ENCODE measurements at places on chromosomes 11 and 22. TPM values are rescaled to one million over a fixed set of nuclear protein-coding genes. Genes with fewer than 3 reads are reported as not detected.
A peak's percentile ranks its signal among the peaks of the same experiment; 100 is the strongest.

- no peak for DNase-seq
- H3K4me3 ChIP-seq: no peak overlapping the region
- H3K27me3 ChIP-seq: no peaks in the 10 kb centered on the region
- H3K36me3 ChIP-seq: peaks cover 38% of the 10 kb centered on the region
- no peaks in the 10 kb centered on the region for H3K4me1 ChIP-seq
Observed at GRCh38 chr11:71438650-71439049, 9.5 kb downstream of the DHCR7 start.

DNA sequence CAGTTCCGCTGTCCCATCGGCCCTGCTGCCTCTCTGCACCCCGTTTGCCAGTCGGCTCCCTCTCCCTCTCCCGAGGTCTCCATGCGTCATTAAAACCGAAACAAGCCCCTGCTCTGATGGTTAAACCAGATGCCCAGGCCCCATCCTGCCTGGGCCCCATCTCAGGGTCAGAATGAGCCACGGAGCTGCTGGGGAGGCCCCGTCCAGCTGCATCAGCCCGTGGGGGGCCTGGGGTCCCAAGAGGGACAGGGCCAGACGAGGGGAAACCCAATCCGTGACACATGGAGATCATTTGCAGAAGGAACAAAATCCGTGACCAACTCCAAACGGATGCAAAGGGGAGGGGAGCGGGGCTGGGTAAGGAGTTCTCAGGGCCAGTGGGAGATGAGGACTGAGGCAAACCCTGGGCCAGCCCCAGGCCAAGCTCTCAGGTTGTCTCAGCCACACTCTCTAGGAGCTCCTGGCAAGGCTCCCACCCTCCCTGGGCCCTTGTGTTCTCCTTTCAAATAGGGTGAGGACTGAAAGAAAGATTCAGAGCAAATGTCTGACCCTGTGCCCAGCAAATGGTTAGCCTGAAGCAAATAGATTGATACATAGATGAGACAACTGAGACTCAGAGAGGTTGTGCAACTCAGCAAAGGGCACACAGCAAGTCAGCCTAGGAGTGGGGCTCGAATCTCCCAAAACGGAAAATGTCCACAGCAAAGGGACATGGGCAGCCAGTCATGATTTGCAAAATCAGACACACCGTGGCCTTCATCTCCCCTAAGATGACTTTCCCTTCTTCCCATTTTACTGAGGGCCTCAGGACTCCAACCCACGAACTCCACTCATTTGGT is 162.1 kb downstream of the MN1 start:
- no peak overlapping the region for H3K27ac ChIP-seq
- H3K27me3 ChIP-seq: peaks cover 22% of the 10 kb centered on the region
- peaks cover 6% of the 10 kb centered on the region for H3K4me1 ChIP-seq
- H3K36me3 ChIP-seq: no peaks in the 10 kb centered on the region
- DNase-seq: no peak

- H3K36me3 ChIP-seq: peaks cover 21% of the 10 kb centered on the region
- peak overlapping the region; percentile 94 for H3K27ac ChIP-seq
- no peaks in the 10 kb centered on the region for H3K27me3 ChIP-seq
- H3K4me3 ChIP-seq: no peak overlapping the region
- H3K4me1 ChIP-seq: peaks cover 50% of the 10 kb centered on the region
- no peak for DNase-seq
Observed at GRCh38 chr22:28950617-28951411, 67.4 kb downstream of the ZNRF3 start.

DNA sequence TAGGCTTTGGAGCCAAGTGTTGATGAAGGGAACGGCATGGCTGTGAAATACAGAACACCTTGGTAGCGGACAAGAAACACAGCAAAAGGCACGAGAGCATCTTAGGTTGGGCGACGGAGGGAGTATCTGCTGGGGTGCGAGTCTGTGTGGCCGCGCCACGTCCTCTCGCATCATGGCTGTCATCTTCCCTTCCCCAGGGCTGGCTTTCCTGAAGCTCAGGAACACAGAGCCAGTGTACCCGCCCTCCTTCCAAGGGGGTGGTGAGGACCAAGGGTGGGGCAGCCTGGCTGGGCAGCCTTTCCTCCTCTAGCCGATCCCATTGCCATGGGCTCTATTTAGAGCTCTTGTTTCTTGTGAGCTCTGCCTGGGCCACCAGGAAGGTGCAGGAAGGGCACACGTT is 154.4 kb downstream of the FEZ1 start:
- no peak overlapping the region for H3K27ac ChIP-seq
- peaks cover 4% of the 10 kb centered on the region for H3K27me3 ChIP-seq
- no peak overlapping the region for H3K4me3 ChIP-seq
- no peak for DNase-seq
- peaks cover 66% of the 10 kb centered on the region for H3K4me1 ChIP-seq

- H3K36me3 ChIP-seq: no peaks in the 10 kb centered on the region
- H3K4me1 ChIP-seq: no peaks in the 10 kb centered on the region
- no peak for DNase-seq
- H3K27ac ChIP-seq: no peak overlapping the region
Observed at GRCh38 chr11:6757373-6757967, 14.3 kb downstream of the OR2AG2 start.

GRCh38 chr22:36374603-36375024 is 13.2 kb downstream of the MYH9 start:
- H3K27ac ChIP-seq: peak overlapping the region; percentile 80
- peaks cover 48% of the 10 kb centered on the region for H3K4me1 ChIP-seq
- peaks cover 12% of the 10 kb centered on the region for H3K36me3 ChIP-seq
- no peak overlapping the region for H3K4me3 ChIP-seq
- DNase-seq: no peak
- H3K27me3 ChIP-seq: no peaks in the 10 kb centered on the region

DNA sequence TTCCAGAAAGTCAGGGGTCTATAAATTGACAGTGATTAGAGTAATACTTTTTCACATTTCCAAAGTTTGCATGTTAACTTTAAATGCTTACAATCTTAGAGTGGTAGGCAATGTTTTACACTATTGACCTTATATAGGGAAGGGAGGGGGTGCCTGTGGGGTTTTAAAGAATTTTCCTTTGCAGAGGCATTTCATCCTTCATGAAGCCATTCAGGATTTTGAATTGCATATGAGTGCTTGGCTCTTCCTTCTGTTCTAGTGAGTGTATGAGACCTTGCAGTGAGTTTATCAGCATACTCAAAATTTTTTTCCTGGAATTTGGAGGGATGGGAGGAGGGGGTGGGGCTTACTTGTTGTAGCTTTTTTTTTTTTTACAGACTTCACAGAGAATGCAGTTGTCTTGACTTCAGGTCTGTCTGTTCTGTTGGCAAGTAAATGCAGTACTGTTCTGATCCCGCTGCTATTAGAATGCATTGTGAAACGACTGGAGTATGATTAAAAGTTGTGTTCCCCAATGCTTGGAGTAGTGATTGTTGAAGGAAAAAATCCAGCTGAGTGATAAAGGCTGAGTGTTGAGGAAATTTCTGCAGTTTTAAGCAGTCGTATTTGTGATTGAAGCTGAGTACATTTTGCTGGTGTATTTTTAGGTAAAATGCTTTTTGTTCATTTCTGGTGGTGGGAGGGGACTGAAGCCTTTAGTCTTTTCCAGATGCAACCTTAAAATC is 5.3 kb downstream of the MALAT1 start:
- H3K27ac ChIP-seq: peak overlapping the region; percentile 92
- H3K4me1 ChIP-seq: peaks cover 38% of the 10 kb centered on the region
- H3K27me3 ChIP-seq: no peaks in the 10 kb centered on the region
- DNase-seq: no peak
- no peak overlapping the region for H3K4me3 ChIP-seq

GRCh38 chr11:134794192-134794591 is 382.1 kb upstream of the B3GAT1 start:
- H3K36me3 ChIP-seq: no peaks in the 10 kb centered on the region
- no peak for DNase-seq
- peaks cover 28% of the 10 kb centered on the region for H3K4me1 ChIP-seq
- H3K27me3 ChIP-seq: no peaks in the 10 kb centered on the region
- no peak overlapping the region for H3K4me3 ChIP-seq

GRCh38 chr11:72591785-72592502 is 82.3 kb downstream of the PDE2A start:
- peaks cover 7% of the 10 kb centered on the region for H3K4me1 ChIP-seq
- DNase-seq: no peak
- H3K4me3 ChIP-seq: no peak overlapping the region
- peaks cover 92% of the 10 kb centered on the region for H3K27me3 ChIP-seq
- no peaks in the 10 kb centered on the region for H3K36me3 ChIP-seq
- H3K27ac ChIP-seq: no peak overlapping the region

DNA sequence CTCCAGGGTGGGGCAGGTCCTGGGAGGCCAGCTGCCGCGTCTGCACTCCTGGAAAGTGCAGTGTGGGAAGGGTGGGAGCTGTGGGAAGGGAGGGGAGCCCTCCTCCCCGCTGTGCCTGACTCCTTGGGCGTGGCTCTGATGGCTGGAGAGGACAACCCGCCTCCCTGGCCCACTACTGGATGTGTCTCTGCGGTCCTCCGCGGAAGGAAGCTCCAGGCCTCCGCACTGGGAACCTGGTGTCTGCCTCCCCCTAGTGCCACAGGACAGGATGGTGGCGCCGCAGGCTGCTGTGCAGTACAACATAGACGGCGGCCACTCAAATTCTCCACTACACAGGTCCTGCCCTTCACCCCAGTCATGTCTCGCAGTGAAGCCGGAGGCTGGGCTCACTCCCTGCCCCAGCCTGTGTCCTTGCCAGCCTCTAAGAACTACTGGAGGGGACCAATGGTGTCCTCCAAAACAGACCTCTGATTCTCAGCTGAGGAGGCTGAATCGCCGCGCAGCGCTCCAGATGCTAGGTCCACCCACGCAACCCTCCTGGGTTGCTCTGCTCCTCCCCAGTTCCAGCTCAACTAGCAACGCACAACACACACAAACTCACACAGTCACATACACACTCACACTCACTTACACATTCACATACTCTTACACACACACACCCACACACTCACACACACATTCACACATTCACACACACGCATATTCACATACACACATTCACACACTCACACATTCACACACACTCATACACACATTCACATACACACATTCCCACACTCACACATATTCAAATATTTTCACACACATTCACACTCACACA is 12.4 kb upstream of the DSCAML1 start:
- no peak for DNase-seq
- no peak overlapping the region for H3K27ac ChIP-seq
- peaks cover 40% of the 10 kb centered on the region for H3K4me1 ChIP-seq
- no peak overlapping the region for H3K4me3 ChIP-seq
- H3K27me3 ChIP-seq: peaks cover 79% of the 10 kb centered on the region

DNA sequence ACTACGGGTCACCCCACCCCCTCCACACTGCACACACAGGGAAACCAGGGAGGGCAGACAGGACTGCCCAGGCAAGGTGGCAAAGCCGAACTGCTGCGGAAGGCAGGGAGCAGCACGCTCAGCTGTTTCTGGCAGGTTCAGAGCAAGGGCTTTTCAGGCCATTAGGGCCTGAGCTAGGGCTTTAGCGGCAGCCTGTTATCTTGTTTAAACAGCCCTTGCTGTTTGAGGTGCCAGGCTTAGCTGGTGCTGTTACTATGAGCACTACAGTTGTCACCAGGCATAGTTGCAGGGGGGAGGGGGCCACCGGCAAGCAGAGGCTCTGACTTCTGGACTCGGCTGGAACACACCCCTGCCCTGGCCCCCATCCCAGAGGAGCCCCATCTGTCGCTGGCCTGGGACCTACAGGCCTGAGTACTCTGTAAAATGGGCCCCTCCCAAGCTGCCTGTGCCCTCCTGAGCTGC is 34.9 kb downstream of the RSPH14 start:
- peaks cover 5% of the 10 kb centered on the region for H3K4me1 ChIP-seq
- H3K27ac ChIP-seq: no peak overlapping the region
- no peaks in the 10 kb centered on the region for H3K36me3 ChIP-seq
- no peak overlapping the region for H3K4me3 ChIP-seq
- H3K27me3 ChIP-seq: no peaks in the 10 kb centered on the region
- no peak for DNase-seq

GRCh38 chr22:49587421-49587820 is 240.3 kb downstream of the BRD1 start:
- H3K4me3 ChIP-seq: no peak overlapping the region
- no peak for DNase-seq
- H3K4me1 ChIP-seq: no peaks in the 10 kb centered on the region
- H3K36me3 ChIP-seq: no peaks in the 10 kb centered on the region

- H3K4me1 ChIP-seq: peaks cover 61% of the 10 kb centered on the region
- no peak for DNase-seq
- H3K4me3 ChIP-seq: no peak overlapping the region
Observed at GRCh38 chr11:95255251-95256145, 24.5 kb upstream of the SESN3 start.

GRCh38 chr11:40434926-40435325 is 1024.5 kb downstream of the LRRC4C start:
- no peaks in the 10 kb centered on the region for H3K36me3 ChIP-seq
- no peak for DNase-seq
- peaks cover 4% of the 10 kb centered on the region for H3K4me1 ChIP-seq
- H3K27ac ChIP-seq: no peak overlapping the region

DNA sequence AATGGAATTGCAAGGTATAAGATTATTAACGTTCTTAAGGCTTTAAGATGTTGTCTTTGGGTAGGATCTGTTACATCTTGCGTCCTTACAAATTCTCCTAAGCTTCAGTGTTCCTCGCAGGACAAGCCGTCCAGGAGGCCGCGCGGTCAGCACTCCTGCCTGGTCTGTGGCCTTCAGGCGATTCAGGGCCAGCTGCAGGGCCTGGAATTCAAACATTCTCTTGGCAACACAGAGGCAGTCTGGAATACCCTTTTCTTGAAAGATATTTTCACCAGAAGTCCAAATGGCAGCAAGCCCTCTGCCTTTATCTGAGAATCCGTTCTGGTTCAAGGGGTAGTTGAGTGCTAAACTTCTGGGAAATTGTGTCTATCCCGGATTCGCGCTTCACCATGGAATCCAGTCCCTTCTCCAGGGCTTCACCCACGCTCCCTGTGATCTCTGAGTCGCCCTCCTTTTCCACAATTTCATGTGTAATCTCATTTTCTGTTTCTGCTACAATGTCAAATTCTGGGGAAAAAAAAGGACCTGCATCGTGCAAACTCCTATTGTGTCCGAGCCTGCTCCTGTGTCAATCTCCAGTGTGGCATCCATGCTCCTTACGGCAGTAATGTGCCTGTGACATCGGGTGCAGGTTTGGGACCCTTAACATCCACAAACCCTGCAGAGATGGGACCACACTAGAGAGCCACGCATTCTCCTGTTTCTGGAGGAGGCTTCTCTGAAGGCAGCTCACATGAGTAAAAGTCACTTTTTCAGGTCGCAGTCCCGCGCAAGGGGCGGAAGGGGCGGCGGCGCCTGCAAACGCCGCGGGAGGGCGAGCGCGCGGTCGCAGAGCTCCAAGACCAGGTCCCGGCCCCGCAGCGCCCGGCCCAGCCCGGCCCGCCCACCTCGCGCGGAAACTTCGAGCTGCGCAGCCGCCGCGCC is 25.4 kb upstream of the SORL1 start:
- H3K4me1 ChIP-seq: peaks cover 10% of the 10 kb centered on the region
- H3K4me3 ChIP-seq: peak overlapping the region; percentile 56
- peak; percentile 23 for DNase-seq

GRCh38 chr11:35494957-35495490 is 30.4 kb downstream of the PAMR1 start:
- no peak for DNase-seq
- peaks cover 3% of the 10 kb centered on the region for H3K36me3 ChIP-seq
- H3K4me1 ChIP-seq: peaks cover 12% of the 10 kb centered on the region
- H3K4me3 ChIP-seq: no peak overlapping the region

GRCh38 chr11:10272132-10272531 is 21.9 kb downstream of the SBF2 start:
- DNase-seq: no peak
- H3K27ac ChIP-seq: no peak overlapping the region
- no peak overlapping the region for H3K4me3 ChIP-seq
- peaks cover 28% of the 10 kb centered on the region for H3K4me1 ChIP-seq
- no peaks in the 10 kb centered on the region for H3K27me3 ChIP-seq

Gene PRR33
- not detected for total RNA-seq

Gene RAB39A
- total RNA-seq: 0.41 TPM

Gene SEC14L6
- 2.3 TPM for total RNA-seq
